ENCODE measurements at places on chromosomes 2 and 18.
A peak's percentile ranks its signal among the peaks of the same experiment; 100 is the strongest.

GRCh38 chr2:114122930-114123329, 233.0 kb downstream of the ACTR3 start:
- ATAC-seq, result no peak

GRCh38 chr2:2324565-2325101, 6.4 kb downstream of the MYT1L start:
- ATAC-seq, result no peak

- ATAC-seq, result no peak
Observed at GRCh38 chr2:158671360-158672245, 123.5 kb upstream of the DAPL1 start.

DNA sequence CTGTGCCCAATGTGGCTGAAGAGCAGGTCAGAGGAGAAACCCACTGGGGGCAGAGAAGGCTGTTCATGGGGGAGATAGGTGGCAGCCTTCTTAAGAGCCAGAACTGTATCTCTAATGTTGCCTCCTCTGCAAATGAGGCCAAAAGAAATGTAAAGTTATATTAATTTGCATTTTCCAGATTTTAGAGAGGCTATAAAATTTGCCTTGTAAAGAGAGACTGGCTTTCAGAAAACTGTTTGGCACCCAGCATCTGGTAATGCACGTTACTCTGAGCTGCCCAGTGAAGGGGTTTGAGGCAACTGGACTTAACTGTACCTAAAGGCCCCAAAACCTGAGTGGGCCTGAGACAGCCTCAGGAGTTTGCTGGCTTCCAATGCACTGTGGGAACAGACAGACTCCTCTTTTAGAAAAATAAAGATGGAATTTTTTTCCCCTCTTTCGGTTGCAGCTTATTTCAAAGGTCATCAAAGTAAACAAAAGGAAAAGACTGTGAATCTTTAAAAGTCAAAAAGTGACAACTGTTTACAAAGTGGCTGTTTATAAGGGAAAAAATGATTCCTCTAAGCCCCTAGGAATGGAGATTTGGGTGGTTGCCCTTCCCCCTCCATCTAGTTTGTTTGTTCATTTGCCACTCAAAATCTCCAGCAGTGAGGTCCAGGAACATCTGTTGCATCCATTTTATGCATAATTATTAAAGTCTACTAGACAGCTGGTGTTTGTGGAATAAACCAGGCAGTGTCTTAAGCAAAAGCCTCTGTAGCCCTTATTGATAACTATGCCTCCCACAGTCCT, 132.2 kb upstream of the ZFP36L2 start:
- ATAC-seq, result no peak

GRCh38 chr2:208620487-208620978, 213.9 kb downstream of the PTH2R start:
- no peak for ATAC-seq

DNA sequence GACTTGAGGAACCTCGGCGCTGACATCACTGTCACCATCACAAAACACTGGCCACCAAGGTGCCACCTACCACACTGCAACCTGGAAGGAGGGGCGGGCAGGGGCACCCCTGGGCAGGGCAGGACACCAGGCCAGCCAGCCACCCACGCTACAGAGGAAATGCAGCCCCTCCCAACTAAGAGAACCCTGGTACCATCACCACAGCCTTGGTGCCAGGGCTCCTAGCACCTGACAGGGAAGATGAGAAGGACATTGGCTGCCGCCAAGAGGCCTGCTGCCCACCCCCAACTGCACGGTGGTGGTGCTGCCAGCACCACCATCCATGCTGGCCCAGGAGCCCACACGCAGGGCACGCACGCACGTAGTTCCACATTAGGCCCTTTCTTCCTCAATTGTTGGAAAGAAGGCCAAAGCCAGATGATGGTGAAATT, 88.7 kb downstream of the HDAC4 start:
- ATAC-seq, result no peak

- no peak for ATAC-seq
Observed at GRCh38 chr2:67651565-67651964, 254.4 kb downstream of the ETAA1 start.

- no peak for ATAC-seq
Observed at GRCh38 chr18:75252136-75252535, 41.5 kb downstream of the TSHZ1 start.

GRCh38 chr18:25825979-25826776, 264.2 kb downstream of the SS18 start:
- no peak for ATAC-seq

GRCh38 chr2:239300871-239301735, 99.7 kb downstream of the HDAC4 start:
- ATAC-seq, result no peak

DNA sequence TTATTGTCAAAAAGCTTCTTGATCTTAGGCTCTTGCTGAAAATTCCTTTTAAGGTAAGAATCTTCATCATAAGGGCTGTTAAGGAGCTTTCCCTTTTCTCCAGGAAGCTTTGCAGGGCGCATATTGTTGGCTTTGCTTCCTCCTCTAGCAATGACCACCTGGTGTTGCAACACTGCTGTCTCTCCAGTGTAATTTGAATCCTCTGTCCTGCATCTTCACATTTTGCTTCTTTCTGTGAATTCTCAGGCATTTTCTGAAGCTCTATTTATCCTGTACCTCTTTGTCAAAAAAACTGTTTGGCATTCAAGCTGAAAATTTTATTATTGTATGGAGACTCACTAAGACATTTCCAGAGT, 533.1 kb upstream of the CHAC2 start:
- no peak for ATAC-seq

GRCh38 chr2:72300147-72300684, 152.6 kb upstream of the CYP26B1 start:
- ATAC-seq, result no peak

DNA sequence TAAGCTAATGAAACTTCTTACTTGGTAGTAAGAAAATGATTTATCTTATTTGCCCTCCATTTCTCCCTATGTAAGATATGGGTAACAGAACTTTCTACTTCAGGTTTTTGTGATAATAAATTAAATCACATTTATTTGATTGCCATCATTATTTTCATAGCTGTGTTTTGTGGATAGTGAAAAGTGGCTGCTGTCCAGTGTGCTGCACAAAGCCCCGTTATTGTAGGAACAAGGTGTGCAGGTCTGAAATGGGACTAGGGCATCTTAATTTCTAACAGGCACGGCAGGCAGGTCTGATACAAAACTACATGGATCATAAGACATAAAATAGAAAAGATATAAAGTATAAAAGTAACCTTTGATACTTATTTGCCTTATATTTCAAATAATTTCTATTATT, 51.6 kb upstream of the THSD7B start:
- no peak for ATAC-seq

- peak; percentile 39 for ATAC-seq
Observed at GRCh38 chr2:65377556-65378192, 54.7 kb downstream of the SPRED2 start.

Measured in activated CD4-positive, CD25-positive, alpha-beta regulatory T cell treated with anti-CD3 and anti-CD28 coated beads, Interleukin-2, amount 50 U/mL, for 24 hours (primary cell).